CD4-positive, alpha-beta T cell treated with Interleukin-2 at 100 ng/mL for 4 hours (primary cell): ENCODE measurements at places on chromosomes 7 and 10.

- DNase-seq: no peak
Observed at GRCh38 chr7:156220078-156220605, 407.9 kb upstream of the SHH start.

GRCh38 chr10:120508393-120508792 lies 51.4 kb downstream of the PLPP4 start:
- no peak for DNase-seq

- DNase-seq: no peak
Observed at GRCh38 chr7:41431671-41432070, 271.2 kb downstream of the INHBA start.

DNA sequence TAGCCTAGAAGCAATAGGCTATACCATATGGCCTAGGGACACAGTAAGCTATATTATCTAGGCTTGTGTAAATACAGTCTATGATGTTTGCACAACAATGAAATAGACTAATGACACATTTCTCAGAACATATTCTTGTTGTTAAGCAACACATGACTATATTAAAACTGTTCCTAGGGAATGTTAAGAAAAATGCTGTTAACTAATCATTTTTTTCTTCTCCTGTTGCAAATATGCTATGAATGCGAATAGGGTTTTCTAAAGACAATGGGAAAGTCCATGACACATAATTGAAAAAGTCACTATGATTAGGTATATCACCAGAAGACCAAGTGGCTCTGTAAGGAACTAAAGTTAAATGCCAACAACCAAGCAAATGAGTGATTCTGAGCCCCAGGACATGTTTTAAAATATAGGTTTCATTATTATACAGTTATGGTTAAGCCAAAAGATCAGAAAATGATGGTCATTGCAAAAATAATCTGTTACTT lies 454.0 kb upstream of the SORCS1 start:
- DNase-seq: no peak

- no peak for DNase-seq
Observed at GRCh38 chr10:102959360-102959759, 41.3 kb downstream of the CNNM2 start.

- DNase-seq: no peak
Observed at GRCh38 chr10:11505639-11506038, 105.8 kb downstream of the USP6NL start.

DNA sequence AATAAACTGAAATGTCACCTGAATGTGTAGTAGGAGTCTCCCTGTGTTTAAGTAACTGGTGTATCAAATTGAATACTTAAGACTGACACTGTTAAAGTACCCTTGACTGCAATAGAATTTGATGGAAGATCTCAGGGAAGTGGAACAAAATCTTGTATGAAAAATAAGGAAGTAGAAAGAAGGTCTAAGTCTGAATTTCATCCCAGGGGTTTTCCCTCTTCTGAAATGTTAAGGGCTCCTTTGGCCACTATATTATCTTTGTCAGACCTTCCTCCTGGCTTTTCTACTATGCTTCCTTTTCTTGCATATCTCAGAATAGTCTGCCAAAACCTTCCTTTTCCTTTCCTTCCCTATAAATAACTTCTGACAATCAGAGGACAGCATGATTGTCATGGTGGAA lies 59.6 kb downstream of the BLNK start:
- DNase-seq: no peak

DNA sequence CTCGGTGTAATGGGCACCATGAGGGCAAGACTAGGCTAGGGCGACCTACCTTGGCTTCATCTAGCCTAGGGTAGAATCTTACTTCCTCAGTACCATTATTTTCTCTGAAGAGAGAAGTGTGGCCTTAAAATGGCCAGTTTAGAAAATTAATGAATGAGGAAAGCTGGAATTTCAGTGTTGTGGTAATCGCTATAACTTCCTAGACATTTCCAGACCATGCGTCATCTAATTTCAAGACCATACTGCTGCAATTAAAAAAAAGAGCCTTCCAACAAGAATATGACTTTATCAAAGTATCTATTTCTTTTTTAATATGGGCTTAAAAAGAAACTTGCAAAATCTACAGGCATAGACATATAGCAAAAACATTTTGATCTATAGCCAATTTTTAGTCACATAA lies 68.5 kb downstream of the CPVL start:
- DNase-seq: no peak

DNA sequence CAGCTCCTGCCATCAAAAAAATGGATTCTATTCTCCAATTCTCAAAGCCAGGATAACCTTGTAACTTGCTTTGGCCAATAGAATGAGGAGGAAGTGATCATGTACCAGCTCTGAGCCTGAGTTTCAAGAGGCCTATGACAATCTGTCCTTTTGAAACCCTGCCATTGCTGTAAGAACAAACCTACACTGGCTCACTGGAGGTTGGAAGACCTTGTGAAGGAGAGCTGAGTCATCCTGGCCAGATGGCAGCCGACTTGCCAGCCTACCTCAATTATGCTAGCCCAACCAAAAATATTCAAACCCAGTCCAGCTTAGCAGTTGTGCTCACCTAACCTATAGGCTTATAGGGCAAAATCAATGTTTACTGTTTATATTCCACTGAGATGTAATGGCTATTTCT lies 93.0 kb downstream of the HGF start:
- no peak for DNase-seq
